NCI-H1092 treated with DMSO at 0.1 percent for 48 hours (cell line): ENCODE measurements at places on chromosomes 3 and 15.
A peak's percentile ranks its signal among the peaks of the same experiment; 100 is the strongest.

DNA sequence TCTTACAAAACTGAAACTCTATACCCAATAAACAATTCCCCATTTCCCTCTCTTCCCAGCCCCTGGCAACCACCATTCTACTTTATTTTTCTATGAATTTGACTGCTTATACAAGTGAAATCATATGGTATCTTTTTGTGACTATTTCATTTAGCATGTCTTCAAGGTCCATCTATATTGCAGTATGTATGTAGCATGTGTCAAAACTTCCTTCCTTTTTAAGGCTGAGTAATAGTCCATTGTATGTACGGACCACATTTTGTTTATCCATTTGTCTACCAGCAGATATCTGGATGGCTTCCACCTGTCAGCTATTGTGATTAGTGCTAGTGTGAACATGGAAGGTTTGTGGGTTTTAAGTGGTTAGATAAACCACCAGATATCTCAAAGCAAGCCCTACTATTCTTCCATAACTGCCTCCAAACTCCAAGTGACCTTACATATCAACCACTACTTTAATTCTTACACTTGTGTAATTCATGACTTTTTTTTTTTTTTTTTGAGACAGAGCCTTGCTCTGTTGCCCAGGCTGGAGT is 134.7 kb downstream of the TMCC1 start:
- no peak for DNase-seq

DNA sequence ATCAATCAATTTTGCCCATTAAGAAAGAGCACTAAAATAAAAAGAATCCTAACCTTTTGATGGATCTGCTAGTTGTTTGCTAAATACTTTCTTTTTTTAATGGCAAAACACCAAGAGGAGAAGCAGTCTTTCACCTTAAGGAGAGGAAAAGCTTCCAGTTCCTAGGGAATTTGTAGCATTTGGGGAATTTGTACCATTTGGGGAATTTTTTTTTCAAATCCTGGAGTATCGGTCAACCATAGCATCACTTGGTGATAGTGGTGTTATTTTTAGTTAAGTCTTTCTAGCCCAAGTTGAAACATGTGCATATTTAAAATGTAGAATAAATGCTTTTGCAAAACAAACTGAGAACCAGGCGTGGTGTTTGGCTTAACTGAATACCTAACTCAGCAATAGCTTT is 117.5 kb upstream of the SEMA6D start:
- DNase-seq: no peak

- DNase-seq: no peak
Measured at GRCh38 chr3:31541089-31541488, 8.4 kb downstream of the STT3B start.

GRCh38 chr3:107450254-107450893 is 72.4 kb upstream of the BBX start:
- no peak for DNase-seq

- peak; percentile 31 for DNase-seq
Measured at GRCh38 chr15:73273181-73274002, 95.4 kb downstream of the HCN4 start.

GRCh38 chr15:84922530-84922929 is 38.1 kb downstream of the SLC28A1 start:
- no peak for DNase-seq

- DNase-seq: no peak
Measured at GRCh38 chr3:133445108-133445507, 45.3 kb downstream of the BFSP2 start.

DNA sequence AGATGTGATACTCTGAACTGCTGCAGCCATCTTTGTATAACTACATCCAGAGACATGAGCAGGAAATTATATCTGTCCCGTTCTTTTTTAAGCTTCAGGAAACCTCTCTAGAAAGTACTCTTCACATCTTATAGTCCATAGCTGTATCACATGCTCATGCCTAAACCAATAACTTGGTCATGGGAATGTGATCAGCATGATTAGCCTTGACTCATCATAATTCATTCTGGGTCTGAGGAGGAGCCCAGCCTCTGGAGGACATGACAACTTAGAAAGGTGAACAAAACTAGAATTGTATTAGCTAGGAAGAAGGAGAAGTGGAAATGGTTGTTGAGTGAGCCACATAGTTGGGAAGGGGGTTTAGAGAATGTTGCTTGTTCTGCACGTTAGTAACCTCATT is 12.9 kb downstream of the PPM1L start:
- DNase-seq: no peak

GRCh38 chr15:41281236-41281635 is 50.2 kb downstream of the CHP1 start:
- no peak for DNase-seq

- DNase-seq: no peak
Measured at GRCh38 chr3:124985349-124985748, 50.8 kb upstream of the MUC13 start.

DNA sequence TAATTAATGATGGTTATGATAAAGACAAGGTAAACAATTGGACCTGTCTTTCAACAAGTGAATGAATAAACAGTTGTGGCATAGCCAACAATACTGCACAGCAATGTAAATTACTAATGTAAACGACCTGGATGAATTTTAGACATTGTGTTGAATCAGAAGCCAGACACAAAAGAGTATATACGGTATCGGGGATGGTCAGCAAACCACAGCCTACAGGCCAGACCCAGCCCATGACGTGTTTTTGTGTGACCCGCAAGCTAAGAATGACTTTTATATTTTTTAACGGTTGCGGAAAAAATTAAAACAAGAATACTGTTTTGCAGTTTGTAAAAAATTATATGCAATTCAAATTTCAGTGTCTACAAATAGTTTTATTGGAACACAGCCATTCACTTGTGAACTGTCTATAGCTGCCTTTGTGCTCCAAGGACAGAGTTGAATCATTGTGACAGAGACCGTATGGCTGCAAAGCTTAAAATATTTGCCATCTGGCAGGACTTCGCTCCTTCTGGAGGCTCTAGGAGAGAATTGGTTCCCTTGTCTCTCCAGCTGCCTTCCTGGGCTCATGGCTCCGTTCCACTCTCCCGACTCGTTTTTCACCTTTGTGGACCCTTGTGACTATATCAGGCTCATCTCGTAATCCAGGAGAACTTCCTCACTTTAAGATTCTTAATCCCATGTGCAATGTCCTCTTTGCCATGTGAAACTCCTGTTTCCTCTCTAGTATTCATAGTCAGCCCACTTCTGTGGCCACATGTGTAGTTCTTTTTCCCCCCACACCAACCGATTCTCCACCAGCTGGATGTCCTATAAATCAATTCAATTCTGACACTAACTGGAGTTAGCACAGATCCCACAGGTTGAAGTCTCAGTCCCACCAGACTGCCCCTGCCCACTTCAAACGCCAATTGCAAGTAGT is 72.7 kb downstream of the CMTM8 start:
- peak; percentile 7 for DNase-seq

DNA sequence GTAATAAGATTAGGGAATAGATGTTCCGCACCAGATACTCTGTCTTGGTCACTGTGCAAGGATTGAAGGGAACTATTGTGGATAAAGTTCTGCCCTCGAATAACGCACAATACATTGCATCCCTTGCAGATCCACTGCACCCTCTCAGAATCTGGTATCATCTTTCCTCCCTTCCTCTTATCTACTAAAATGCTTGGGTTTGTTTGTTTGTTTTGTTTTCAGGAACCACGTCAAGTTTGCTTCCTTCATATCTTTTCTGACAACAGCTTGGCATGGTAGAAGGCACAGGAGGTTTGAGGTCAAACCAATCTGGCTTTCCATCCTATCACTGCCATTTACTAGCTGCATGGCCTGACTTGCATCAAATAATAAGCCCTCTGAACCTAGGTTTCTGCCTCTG is 2.0 kb upstream of the FSTL1 start:
- DNase-seq: no peak

DNA sequence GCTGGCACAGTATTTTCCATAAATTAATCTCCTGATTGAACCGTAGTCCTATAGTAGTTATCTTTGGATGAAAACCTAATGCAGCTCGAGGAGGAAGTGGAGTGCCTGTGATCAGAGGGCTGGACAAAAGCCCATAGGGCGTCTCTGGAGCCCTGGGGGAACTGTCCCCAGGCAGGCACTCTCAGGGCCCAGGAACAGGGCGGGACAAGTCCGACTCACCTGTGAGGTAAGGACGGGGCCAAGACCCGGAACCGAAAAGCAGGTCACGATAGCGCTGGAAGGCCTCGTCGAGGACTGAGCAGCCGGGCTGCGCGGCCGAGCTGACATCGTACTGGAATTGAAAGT is 341 bp downstream of the HEXA start:
- no peak for DNase-seq

GRCh38 chr3:150878290-150878689 is 26.9 kb downstream of the MINDY4B start:
- DNase-seq: no peak

DNA sequence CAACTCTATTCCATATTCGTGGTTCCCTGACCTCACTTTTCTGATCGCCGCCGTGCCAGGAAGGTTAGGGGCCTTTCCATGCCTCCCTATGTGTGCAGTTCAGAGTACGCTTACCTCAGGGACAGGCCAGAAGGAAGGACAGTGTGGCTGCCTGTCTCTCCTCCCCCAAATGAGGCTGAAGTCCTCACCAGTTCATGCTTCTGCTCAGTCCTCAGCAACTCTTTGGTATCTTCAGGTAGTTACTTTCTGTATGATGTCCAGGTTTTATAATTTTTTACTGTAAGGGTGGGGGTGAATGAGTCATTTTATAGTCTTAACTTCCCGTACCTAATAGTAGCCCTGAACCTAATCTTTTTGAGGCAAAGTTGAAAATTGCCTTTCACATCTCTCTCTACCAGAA is 98.7 kb downstream of the VPS8 start:
- no peak for DNase-seq

DNA sequence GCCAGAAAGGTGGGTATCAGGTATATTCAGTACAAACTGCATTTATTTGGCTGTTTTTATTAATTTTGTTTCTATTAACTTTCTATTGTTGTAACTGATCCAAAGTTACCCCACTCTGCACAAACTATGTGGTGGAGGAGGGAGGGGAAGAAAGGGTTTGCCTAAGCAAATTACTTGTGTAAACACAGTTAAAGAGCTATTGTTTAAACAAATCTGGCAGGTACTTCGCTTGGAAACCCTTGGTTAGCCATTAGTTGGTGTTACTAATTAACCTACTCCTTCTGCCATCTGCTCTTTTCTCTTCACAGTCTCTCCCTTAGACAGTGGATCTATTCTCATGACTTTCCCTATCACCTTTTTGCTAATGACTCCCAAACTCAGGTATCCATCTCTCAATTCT is 328.4 kb upstream of the NECTIN3 start:
- DNase-seq: no peak

GRCh38 chr15:40787344-40787841 is 17.6 kb downstream of the C15orf62 start:
- peak; percentile 19 for DNase-seq

DNA sequence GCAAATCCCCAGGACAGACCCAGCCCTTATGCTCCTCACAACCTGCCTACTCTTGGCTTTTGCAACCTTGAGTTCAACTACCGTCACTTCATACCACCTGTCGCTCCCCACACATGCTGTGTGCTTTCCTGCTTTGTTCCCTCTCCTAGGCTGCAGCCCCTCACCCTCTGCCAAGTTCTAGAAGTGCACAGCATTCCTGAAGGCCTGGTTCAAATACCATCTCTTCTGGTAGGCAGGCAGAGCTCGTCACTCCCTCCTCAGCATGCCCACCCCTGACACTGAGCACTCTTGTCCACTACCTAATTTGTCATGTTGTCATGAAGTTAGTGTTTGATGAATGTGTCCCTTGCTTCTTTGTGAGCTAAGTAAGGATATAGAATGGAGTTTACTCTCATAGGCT is 129.6 kb downstream of the SEMA6D start:
- DNase-seq: no peak

DNA sequence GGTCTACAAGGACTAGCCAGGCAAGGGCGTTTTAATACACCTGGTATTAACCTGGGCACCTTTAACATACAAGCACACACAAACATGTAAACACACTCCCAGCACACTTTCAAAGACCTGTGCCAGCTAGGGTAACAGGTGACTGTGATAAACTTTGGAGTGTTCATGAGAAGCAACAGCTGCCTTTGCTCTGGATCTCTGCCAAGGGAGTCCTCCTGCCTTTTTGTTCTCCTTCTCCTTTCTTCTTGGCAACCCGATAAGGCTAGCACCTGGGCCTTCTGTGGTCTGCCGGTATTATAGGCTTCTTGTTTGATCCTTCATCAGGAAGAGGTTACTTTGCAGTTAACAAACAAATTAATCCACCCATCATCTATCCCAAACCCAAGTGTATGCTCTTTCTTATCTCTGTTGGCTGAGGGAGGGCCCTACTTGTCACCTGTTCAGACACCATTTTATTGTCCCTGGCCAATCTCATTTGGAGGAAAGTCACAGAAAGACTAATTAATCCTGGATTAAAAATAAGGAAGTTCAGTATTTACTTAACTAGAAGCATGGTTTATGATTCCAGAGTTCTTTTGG is at the start of gene RETNLB:
Gene RETNLB, minus strand, starts transcription at position 7 of the 579 bp plus-strand sequence. CDS start 225 bp downstream, outside the sequence.
- DNase-seq: peak; percentile 83

- no peak for DNase-seq
Measured at GRCh38 chr3:101066711-101067129, 73.5 kb upstream of the ABI3BP start.

DNA sequence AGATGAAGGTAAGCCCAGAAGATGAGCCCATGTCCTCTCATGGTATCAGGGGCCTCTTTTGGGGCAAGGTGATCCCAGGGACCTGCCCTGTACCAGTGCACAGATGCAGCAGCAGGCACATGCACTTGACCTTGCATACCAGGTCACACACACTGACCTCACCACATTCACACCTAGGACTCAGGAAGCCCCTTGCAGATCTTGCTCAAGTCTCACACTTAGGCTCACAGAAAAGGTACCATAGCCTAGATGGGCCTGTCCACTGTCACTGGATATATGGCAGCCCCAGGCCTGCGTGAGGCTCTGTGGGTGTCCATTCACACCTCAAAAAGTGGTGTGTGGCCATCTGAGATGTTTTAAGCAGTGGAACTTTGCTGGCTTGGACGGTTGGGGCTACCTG is 58.7 kb downstream of the CACNA2D2 start:
- no peak for DNase-seq

DNA sequence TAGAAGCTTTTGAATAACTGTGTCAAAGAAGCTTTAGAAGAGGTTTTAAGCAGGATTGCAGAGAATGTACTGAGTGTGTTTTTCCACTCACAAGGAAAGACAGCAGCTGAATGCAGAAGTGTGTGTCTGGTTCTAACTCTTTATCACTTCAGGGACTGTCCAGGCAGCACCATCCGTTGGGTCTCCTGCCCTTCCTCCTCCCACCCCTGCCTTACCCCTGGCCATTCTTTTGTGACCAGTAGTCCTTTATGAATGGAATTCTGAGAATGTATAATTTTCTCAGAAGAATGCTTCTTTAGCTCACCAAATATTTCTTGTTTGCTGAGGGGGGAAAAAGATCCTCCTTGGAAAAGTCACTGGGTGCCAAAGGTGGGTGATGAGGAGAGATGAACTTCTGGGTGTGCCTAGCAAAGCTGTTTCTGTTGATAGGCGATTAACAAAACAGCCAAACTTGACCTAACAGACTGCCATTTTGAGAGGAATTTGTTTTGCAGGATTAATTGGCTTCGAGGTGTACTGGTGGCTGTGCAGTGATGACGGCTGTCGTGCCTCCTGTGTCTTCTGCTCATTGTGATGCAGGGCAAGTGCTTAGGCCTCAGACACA is 70.9 kb downstream of the IGF1R start:
- DNase-seq: no peak
